ENCODE measurements at places on chromosomes 3 and 15.

DNA sequence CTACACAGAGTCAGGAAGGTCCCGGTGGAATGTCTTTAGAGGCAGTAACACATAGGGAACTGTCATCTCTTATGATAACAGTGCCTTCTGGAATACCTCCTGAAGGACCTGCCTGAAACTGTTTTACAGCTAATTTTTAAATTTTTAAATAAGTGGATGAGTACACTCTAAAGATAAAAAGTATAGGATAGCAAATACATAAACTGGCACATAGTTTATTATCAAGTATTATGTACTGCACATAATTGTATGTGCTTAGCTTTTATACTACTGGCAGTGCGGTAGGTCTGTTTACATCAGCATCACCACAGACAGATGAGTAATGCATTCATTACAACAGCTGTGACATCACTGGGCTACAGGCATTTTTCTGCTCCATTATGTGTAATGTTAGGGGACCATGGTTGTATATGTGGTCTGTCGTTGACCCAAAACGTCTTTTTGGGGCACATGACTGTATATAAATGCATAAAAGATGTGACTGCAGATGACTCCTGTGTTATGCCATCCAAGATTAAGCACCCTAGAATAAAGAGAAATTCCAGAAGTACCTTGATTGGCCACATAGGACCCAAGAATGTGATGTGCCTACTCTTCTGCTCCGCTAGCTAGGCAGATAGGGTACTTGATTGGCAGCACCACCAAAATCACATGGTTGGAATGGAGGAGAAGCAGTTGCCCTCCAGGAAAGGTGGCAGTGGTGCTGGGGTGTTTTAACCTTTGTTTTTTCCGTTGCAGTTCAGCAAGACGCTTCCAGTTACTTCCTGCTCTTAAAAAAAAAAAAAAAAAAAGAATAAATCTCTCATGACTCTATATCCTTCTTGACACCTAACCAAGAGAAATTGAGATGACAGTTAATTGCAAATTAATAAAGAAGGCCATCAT is 3.3 kb downstream of the VPS8 start:
- H3K4me3 ChIP-seq = no peak overlapping the region
- peaks cover 16% of the 10 kb centered on the region for H3K4me1 ChIP-seq
- DNase-seq = no peak
- peaks cover 6% of the 10 kb centered on the region for H3K36me3 ChIP-seq
- H3K27me3 ChIP-seq = no peaks in the 10 kb centered on the region
- no peak overlapping the region for H3K27ac ChIP-seq

GRCh38 chr3:127628788-127629466 is at the start of gene PODXL2:
PODXL2 (plus strand) TSS chr3:127629185; CDS start chr3:127629220, 35 bp downstream.
- no peak within 1 kb of the TSS for H3K27ac ChIP-seq
- peaks cover 3% of the 10 kb centered on the region for H3K27me3 ChIP-seq
- DNase-seq = no peak
- H3K4me1 ChIP-seq = peaks cover 12% of the 10 kb centered on the region
- no peaks in the 10 kb centered on the region for H3K36me3 ChIP-seq

- peaks cover 8% of the 10 kb centered on the region for H3K36me3 ChIP-seq
- H3K4me3 ChIP-seq = peak overlapping the region; percentile 48
- peak overlapping the region; percentile 84 for H3K27ac ChIP-seq
- no peaks in the 10 kb centered on the region for H3K27me3 ChIP-seq
- H3K4me1 ChIP-seq = peaks cover 57% of the 10 kb centered on the region
Observed at GRCh38 chr3:45011756-45012508, 14.2 kb upstream of the CLEC3B start.

DNA sequence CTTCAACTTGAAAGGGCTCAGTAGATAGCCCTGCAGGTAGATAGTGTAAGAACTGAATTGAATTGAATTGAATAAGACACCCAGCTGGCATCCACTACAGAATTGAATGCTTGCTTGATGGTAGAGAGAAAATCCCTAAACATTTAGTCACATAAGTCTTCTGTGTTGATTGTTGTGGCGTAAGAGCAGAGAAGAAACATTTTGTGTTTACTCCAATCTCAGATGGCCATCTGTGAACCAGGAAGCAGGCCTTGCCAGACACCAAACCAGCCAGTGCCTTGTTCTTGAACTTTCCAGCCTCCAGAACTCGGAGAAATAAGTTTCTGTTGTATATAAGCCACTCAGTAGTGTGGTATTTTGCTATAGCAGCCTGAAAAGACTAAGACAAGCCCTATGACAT is 43.6 kb downstream of the SST start:
- H3K4me1 ChIP-seq = peaks cover 4% of the 10 kb centered on the region
- H3K27ac ChIP-seq = no peak overlapping the region
- H3K4me3 ChIP-seq = no peak overlapping the region
- DNase-seq = no peak

DNA sequence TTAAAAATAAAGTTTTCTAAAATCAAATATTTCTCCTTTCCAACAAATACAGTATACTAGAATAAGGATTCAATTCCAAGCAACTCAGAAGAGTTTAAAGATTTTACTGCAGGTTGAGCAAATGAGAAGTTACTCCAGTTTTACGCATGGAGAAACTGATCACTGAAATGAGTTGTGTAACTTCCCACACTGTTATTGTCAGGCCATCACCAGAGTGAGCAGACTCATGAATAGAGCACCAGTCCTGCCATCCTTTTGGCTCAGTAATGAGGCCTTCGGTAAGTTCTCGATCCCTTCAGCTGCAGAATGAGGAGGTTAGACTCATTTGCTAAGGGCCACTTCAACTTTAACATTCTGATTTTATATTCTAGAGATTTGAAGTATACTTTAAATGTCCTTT is 48.1 kb downstream of the OSBPL10 start:
- no peak overlapping the region for H3K27ac ChIP-seq
- H3K27me3 ChIP-seq = no peaks in the 10 kb centered on the region
- H3K4me3 ChIP-seq = no peak overlapping the region
- H3K36me3 ChIP-seq = no peaks in the 10 kb centered on the region
- peaks cover 14% of the 10 kb centered on the region for H3K4me1 ChIP-seq

GRCh38 chr15:39317225-39317624 is 263.7 kb upstream of the THBS1 start:
- H3K4me1 ChIP-seq = peaks cover 41% of the 10 kb centered on the region
- no peak for DNase-seq

GRCh38 chr15:100951965-100952364 is 32.8 kb downstream of the LRRK1 start:
- no peaks in the 10 kb centered on the region for H3K27me3 ChIP-seq
- no peak for DNase-seq
- no peak overlapping the region for H3K4me3 ChIP-seq

DNA sequence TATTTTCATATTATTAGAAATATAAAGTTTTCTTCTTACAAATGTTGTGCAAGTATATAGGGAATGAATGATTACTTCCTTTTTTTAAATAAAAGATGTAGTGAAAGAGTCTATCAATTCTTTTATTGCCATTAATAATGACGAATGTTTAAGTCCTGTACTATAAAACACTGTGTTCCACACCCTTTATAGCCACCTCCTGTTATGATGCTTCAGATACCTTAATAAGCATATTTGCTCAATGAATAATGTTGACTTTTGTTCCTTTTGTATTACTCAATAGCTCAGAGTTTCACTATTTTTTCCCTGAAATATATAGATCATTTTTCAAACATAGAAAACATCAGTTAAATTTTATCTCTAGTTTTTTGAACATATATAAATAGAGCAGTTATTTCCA is 378.2 kb upstream of the THBS1 start:
- no peak overlapping the region for H3K4me3 ChIP-seq
- H3K4me1 ChIP-seq = peaks cover 30% of the 10 kb centered on the region
- DNase-seq = no peak
- no peaks in the 10 kb centered on the region for H3K36me3 ChIP-seq

GRCh38 chr15:44804298-44805046 is 68.1 kb downstream of the TRIM69 start:
- no peak for DNase-seq
- H3K27me3 ChIP-seq = peaks cover 60% of the 10 kb centered on the region
- no peak overlapping the region for H3K4me3 ChIP-seq
- no peaks in the 10 kb centered on the region for H3K4me1 ChIP-seq
- no peak overlapping the region for H3K27ac ChIP-seq
- no peaks in the 10 kb centered on the region for H3K36me3 ChIP-seq

GRCh38 chr3:55426486-55426885 is 60.6 kb downstream of the WNT5A start:
- H3K4me3 ChIP-seq = no peak overlapping the region
- DNase-seq = no peak
- no peaks in the 10 kb centered on the region for H3K4me1 ChIP-seq
- no peaks in the 10 kb centered on the region for H3K27me3 ChIP-seq

DNA sequence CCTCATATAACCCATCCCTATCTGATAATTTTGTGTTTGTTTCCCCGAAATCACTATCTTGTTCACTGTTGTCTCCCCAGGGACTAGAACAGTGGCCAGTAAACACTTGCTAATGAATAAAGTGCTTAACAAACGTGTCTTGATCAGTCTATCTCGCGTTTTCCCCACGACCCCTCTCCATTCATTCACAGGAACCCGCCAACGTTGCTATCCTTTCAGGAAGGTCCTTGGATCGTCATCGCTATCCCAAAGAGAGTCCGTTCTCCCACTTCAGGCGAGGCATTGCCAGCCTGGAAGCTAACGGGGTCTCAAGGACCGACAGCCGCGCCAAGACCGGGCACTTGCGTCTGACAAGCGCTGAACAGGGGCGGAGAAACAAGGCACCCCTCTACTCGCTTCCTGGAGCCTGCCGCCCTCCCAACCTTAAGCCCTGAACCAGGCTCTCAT is 344 bp downstream of the LINS1 start:
- no peaks in the 10 kb centered on the region for H3K27me3 ChIP-seq
- H3K36me3 ChIP-seq = peaks cover 2% of the 10 kb centered on the region
- no peak for DNase-seq
- H3K4me3 ChIP-seq = no peak overlapping the region
- no peak overlapping the region for H3K27ac ChIP-seq
- H3K4me1 ChIP-seq = peaks cover 27% of the 10 kb centered on the region

DNA sequence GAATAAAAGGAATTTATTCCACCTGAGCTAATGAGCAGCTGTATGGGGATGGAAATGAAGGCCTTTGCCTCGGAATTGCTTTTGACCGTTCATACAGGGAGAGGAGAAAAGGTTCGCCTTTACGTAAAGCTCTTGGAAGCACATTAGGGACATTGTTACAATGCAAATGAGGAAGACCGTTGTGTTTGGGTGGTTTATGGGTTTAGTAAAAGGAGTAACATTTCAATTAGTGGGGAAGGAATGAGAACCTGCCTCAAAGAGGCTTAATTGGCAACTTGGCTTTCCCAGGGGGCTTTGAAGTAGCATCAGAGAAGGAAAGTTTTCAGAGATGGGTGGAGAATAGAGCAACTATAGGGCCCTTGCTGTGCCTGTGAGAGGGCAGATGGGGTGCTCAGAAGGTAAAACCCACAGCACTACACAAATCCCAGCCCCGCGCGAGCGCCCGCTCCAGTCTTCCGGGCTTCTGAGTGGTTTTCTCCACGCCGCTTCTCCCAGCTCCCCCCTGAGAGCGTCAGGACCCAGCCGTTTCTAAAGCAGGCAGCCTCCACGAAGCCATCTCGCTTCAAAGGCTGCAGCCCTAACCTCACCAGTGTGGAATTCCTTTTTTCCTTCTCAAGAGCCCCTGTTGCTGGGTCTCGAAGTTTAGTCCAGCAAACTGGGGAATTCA is 192.0 kb upstream of the HES1 start:
- no peak overlapping the region for H3K27ac ChIP-seq
- no peak overlapping the region for H3K4me3 ChIP-seq
- peaks cover 71% of the 10 kb centered on the region for H3K27me3 ChIP-seq
- DNase-seq = no peak
- no peaks in the 10 kb centered on the region for H3K36me3 ChIP-seq

DNA sequence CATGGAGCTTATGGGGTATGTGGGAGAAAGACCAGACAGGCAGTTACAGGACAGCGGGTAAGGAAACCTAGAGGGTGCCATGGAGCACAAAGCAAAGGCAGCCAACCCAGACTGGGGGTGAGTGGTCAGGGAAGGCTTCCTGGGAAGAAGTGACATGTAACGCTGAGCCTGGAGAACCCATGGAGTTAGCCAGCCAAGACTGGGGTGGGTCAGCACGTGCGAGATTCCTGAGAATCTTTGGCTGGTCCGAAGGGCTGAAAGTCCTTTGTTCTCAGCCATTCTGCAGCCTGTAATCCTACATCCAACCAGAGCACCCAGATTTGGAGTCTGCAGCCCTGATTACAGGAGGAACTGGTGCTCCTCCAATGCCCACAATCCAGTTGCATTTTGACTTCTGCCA is 120.1 kb upstream of the WNT5A start:
- no peak for DNase-seq
- no peaks in the 10 kb centered on the region for H3K36me3 ChIP-seq
- H3K27ac ChIP-seq = no peak overlapping the region
- H3K27me3 ChIP-seq = no peaks in the 10 kb centered on the region
- no peaks in the 10 kb centered on the region for H3K4me1 ChIP-seq

- no peaks in the 10 kb centered on the region for H3K36me3 ChIP-seq
- no peak overlapping the region for H3K4me3 ChIP-seq
- no peak overlapping the region for H3K27ac ChIP-seq
- no peaks in the 10 kb centered on the region for H3K27me3 ChIP-seq
- DNase-seq = no peak
Observed at GRCh38 chr15:91632176-91632575, 221.3 kb upstream of the SLCO3A1 start.

DNA sequence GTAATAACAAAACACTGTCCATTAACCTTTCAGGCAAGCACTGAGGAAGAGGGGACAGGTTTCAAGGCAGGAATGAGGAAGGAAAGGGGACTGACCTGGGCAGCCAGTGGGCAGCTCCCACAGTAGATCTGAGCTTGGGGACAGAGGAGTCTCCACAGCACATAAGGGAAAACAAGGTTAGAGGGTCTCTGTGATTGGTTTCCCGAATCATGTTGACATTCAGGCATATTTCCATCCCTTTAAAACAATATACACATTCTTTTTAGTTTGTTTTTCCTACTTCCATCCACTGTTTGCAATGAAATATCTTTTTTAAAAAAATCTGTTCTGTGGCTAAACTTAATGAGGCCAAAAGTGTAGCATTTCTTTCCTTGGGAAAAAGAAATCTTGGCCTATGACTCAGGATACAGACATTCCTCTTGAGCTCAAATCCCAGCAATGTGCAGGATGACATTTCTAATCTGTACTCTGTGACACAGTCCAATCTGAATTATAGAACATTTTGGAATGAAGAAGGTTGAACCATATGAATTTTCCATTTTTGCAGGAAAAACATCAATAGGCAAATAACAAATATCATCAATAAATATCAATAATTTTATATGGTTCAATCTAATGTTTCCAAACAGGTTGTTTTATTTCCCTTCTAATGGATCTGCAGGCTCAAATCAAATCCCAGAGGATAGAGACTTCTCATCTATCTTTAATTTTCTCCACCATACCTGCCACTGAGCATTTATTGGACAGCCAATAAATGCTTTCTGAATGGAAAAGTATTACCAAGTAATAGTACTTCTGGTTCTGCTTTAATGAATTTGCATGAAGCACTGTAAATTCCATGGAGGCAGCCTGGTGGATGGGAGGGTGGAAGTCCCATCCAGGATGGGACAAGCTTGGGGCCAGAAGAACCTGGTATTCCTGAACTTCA is 54.1 kb downstream of the ITGB5 start:
- H3K36me3 ChIP-seq = peaks cover 18% of the 10 kb centered on the region
- peak overlapping the region; percentile 94 for H3K27ac ChIP-seq
- H3K4me3 ChIP-seq = no peak overlapping the region
- no peak for DNase-seq
- peaks cover 93% of the 10 kb centered on the region for H3K4me1 ChIP-seq

GRCh38 chr3:141528800-141529199 is 42.0 kb downstream of the RASA2 start:
- no peak overlapping the region for H3K4me3 ChIP-seq
- peaks cover 22% of the 10 kb centered on the region for H3K4me1 ChIP-seq
- no peaks in the 10 kb centered on the region for H3K27me3 ChIP-seq
- no peak for DNase-seq
- H3K36me3 ChIP-seq = no peaks in the 10 kb centered on the region
- no peak overlapping the region for H3K27ac ChIP-seq
